ENCODE measurements at places on chromosomes 5 and 9.

DNA sequence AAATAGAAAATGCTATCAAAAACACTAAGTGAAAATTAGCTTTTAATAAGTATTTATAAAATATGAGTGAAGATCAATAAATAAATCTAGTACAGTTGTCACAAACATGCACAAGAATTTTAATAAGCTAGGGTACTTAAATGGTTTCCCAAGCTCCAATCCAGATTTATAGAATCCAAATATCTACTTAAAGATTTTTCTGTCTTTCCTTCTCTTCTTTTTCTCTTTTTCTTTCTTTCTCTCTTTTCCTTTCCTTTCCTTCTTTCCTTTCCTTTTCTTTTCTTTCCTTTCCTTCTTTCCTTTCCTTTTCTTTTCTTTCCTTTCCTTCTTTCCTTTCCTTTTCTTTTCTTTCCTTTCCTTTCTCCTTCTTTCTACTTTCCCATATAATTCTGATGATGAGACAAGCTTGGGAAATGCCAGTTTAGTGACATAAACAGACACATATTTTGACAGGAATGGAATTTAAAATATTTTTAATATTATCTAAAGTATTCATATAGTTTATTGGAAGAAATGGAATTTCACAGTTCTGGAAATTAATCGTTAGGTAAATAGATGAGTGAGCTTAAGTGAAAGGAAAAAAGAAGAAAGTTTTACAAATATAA, 832.8 kb downstream of the NR2F1-AS1 start:
- DNase-seq = no peak

DNA sequence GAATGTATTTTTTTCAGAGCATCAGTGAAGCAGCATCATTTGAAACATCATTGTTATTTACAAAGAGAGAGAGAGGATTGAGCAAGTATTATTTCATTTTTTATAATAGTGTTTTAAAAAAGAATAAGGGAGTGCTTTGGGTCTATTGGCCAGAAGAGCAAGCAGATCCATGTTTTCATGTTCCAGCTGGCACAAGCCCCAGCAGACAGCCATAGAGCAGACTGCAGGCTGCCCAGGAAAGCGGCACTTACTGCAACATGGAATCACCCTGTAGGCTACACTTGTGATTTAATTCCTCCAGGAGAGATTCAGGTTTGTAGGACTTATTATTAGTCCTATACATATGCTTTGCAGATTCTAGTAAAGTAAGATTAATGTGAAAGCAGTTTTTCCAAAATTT, 407.0 kb upstream of the GRAMD2B start:
- no peak for DNase-seq

GRCh38 chr5:77170-77501, 14.8 kb upstream of the PLEKHG4B start:
- DNase-seq = no peak

- peak; percentile 84 for DNase-seq
These were observed 49.2 kb upstream of the RPL26L1 start for GRCh38 chr5:172909931-172910502.

DNA sequence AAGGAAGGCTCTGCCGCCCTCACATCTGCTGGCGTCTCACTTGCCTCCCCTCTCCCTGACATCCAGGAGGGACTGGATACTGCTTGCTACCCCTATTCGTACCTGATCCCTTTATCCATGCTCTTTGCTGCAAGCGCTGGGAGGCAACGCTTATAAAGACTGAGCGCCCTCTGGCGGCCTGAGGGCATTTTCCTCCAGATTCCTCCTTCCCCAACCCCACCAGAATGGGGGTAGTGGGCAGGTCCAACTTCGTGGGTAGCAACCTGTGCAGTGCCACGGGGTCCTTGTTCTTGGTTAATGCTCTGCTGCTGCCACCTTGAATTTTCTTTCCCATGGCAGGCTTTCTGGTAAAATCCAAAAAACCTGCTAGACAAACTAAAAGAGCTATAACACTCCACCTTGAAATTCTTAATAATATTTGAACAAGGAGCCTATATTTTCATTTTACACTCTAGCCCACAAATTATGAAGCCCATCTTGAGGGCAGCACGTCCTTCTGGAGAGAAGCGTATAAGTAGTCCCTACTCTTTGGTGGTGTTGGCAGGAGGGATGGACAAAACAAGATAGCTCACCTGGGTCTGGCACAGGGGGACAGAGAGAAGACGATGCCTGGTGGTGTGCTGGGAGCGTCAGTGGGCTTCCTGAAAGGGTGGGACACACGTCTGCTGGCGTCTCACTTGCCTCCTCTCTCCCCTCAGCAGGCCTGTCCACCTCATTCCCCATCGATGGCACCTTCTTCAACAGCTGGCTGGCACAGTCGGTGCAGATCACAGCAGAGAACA, 52.5 kb downstream of the JADE2 start:
- DNase-seq = peak; percentile 72

DNA sequence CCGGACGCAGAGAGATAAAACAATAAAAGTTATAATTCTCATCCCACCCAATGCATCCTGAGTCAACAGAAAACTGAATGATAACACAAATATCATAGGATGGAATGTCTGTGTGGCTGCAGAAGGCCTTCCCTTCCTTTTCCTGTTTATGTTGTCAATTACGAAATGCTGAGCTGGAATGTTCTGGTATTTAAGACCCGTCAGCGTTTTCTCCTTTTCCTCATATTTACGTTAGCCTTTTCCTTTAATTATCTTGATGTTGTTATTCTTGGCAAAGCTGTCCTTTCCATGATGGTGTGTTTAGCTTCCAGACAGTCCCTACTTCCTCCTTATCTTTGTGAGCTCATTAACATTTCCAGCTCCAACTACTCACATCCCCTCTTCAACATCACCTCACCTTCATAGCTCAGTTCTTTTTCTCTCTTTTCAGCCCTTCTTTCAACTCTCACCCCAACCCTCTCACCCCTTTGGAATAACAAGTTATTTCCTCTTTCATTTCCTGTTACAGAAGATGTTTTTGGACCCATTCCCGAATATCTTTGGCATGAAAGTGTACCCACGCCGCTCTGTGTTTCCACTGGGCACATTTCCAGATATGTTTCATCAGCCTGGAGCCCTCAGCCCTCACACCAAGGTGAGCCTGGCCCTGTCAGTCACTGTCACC, 221.6 kb downstream of the NR2F1-AS1 start:
- DNase-seq = peak; percentile 88

DNA sequence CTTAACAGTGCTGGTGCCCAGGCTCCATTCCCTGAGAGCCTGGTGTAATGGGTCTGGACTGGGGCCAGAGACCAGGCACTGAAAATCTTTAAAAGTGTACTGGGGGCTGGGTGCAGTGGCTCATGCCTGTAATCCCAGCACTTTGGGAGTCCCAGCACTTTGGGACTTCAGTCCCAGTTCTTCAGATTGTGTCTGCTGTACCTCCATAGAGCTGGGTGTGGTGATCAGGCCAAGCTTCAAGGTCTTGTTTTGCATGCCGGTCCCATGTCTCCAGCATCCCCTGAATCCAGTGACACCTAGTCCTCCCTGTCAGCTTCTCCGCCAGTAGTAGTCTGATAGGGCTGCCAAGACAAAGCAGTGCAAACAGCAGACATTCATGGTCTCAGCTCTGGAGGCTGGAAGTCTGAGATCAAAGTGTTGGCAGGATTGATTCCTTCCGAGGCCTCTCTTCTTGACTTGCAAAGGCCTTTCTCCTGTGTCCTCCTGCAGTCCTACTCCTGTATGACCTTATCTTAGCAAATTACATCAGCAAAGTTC, 108.2 kb downstream of the SYK start:
- DNase-seq = no peak

GRCh38 chr5:84599964-84600363, 215.3 kb upstream of the EDIL3 start:
- no peak for DNase-seq

GRCh38 chr9:107276966-107277710, 5.9 kb upstream of the RAD23B start:
- DNase-seq = no peak

DNA sequence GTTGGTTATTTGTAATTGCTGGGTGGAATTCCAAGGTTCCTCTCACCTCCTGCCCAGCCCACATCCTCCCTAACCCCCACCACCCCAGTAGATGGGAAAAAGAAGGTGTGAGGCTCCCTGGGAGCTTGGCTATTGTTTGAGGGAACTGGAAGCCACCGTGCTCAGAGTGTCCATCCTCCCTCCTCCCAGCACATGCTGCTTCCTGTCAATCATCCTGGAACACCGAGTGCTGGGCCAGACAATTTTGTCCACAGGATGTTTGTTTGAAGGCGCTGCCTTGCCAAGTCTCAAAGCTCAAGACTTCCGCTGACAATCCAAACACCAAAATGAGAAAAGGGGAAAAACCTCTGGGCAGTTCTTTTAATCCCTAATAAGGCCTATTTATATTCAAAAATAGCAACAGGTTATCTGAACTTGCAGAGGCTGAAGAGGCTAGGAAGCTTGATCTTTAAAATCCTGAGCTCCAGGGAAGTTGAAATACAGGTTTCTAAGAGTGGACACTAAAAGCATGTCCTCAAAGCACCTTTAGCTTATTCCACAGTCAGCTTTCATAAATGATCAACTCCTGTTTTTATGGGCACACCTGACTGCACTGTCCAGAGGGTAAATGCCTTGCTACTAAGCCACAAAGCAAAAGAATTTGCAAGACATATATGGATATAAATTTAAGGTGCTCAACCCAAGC, 286.7 kb downstream of the NFIB start:
- DNase-seq = no peak

GRCh38 chr5:99674101-99674500, 745.3 kb upstream of the CHD1 start:
- DNase-seq = no peak

Measured in brain microvascular endothelial cell (primary cell).